Eye (tissue), 1 donor: ENCODE measurements at places on chromosomes 11 and 22.
A peak's percentile ranks its signal among the peaks of the same experiment; 100 is the strongest.

DNA sequence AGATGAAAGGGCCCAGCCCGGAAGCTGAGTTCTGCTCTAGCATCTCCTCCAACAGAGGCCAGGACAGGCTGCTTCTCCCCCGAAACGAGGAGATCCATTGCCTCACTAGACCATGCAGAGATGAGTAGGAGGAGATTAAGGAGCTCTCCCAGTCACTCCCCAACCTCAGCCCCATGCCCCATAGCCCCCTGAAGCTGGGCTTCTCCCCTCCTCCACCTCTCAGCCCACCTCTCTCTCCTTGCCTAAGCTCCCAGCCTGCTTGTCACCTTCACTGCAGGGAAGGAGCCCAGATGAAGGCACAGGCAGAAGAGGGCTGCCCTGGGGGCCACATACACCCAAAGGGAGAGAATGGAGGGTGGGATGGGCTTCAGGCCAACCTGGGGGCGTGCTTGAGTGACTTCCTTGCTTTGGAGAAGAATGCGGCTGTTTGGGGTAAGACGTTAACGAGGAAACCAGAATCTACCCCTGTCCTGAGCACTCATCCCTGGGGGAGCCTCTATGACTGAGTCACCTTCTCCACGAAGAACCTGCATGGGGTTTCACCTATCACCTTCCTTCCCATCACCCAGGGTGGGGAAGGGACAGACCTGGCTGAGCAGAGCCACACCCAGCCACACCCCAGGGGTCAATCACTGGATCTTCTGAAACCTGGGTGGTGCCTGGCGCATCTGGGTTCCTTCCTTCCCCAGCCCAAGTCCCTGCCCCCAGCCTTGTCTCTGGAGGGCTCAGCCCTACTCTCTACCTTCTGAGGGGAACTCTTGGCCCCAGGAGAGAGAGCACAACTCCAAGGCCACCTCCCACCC, 11.6 kb upstream of the GNAZ start:
- DNase-seq = no peak

- DNase-seq = peak; percentile 45
Measured at GRCh38 chr11:126930091-126930841, 70.3 kb downstream of the KIRREL3 start.

- DNase-seq = no peak
Measured at GRCh38 chr22:17268501-17269223, 49.4 kb upstream of the ADA2 start.

- DNase-seq = no peak
Measured at GRCh38 chr11:115263799-115264656, 240.2 kb downstream of the CADM1 start.

GRCh38 chr11:72543849-72544542, 109.7 kb upstream of the CLPB start:
- no peak for DNase-seq

DNA sequence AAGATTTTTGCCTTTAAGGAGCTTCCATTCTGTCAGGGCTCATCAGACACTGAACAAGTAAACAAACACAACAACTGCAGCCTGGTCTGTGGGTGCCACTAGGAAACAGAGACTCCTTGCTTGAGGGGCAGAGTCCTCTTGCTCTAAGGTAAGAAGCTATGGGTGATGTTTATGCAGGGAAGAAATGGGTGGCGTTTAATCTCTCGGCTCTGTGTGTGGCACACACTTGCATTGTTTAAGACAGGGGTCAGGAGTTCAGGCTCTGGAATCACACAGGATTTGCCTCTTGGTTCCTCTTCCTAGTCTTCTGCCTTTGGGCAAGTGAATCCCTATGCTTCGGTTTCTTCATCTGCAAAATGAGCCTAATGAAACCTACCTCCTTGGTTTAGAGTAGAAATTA, 90.3 kb downstream of the PRR5L start:
- DNase-seq = no peak

- no peak for DNase-seq
Measured at GRCh38 chr22:46522797-46523196, 14.6 kb downstream of the CELSR1 start.

DNA sequence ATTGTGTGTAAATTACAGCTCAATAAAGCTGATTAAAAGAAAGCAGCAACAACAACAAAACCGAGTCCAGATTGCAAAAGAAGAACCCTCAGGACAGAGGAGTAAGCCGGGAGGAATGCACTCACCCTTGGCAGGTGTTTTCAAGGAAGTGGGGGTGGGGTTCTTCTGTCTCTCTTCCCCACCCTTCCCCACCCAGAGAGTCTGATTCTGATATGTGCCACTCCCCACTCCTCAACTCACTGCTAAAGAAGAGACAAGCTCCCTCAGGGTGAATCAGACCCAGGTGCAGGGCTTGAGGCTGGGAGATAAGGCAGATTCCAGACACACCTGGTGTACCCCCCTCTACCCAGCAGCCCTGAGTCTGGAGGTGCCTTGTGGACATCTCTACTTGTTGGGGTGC, 38.4 kb upstream of the PHF21A start:
- peak; percentile 2 for DNase-seq

DNA sequence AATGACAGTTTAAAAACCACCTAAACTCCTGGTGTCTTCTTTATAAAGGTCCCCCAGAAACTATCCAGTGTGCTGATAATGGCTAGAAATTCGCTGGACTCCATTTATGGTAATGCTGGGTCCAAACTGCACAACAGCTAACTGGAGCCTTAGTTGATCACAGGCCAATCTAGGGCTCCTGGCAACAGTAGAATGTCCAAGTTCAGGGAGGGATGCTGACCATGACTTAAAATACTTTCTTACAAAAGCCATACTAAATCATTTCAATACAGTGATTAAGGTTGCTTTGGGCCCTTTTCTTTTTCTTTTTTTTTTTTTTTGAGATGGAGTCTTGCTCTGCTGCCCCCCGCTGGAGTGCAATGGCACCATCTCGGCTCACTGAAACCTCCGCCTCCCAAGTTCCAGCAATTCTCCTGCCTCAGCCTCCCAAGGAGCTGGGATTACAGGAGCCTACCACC, 14.5 kb upstream of the GAB2 start:
- no peak for DNase-seq

DNA sequence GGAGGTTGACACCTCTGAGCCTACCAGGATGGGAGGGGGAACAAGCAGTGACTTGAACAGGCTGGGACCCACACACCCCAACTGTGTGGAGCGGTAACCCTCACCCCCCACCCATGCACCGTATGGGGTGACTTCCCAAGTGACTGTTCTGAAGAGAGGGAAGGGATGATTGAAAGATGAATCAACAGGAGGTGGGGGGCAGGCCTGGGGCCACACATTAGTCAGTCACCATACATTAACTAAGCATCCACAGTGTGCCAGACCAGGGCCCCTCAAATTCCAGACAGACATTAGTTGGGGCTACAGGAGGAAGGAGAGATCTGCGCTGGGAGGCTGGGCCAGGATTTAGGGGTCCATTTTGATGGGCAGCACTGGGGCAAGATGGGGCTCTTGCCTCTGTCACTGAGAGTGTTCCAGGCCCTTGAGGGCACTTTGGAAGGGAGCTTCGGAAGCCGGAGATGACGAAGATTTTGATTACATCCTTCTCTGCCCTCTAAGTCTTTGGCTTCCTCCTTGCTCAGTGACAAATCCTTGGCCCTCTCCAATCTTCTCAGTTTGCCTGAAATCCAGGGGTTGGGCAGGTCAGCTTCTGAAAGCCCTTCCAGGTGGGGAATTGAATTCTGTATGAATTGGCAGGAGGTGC, 966 bp downstream of the SMTN start:
- DNase-seq = no peak

DNA sequence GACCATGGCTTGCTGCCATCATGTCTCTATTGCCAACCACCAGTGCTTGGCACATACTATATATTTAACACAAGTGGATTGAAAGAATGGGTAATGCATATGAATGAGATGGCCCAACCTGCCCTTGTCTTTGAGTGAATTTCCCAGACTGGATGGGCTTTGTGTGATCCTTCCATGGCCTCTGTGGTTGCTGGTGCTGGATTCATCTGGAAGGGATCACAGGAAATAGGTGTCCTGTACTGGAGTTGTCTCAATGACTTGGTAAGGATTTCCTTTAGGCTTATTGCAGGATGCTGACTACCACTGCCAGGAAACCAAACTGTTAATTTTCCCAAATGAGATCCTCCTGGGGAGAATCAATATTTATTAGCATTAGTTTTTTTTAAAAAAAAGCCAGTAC, 328.6 kb downstream of the TMEM135 start:
- no peak for DNase-seq

GRCh38 chr11:83054904-83055380, 16.8 kb downstream of the RAB30 start:
- DNase-seq = no peak

GRCh38 chr11:120108154-120108784, 29.6 kb downstream of the TRIM29 start:
- DNase-seq = peak; percentile 91

DNA sequence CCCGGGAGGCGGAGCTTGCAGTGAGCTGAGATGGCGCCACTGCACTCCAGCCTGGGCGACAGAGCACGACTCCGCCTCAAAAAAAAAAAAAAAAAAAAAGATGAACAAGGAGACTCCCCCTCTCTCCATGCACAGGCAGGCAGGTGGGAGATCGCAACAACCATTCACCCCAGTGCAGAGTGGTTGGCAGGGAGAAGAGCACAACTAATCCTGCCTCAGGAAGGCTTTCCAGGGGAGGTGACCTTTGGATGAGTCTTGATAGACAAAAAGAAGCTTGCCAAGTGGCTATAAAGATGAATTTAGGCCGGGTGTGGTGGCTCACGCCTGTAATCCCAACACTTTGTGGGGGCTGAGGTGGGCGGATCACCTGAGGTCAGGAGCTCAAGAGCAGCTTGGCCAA, 30.0 kb downstream of the FLRT1 start:
- no peak for DNase-seq

GRCh38 chr11:119522609-119523008, 99.6 kb upstream of the THY1 start:
- DNase-seq = no peak

GRCh38 chr11:113168354-113169342, 145.7 kb upstream of the TTC12 start:
- DNase-seq = peak; percentile 56

DNA sequence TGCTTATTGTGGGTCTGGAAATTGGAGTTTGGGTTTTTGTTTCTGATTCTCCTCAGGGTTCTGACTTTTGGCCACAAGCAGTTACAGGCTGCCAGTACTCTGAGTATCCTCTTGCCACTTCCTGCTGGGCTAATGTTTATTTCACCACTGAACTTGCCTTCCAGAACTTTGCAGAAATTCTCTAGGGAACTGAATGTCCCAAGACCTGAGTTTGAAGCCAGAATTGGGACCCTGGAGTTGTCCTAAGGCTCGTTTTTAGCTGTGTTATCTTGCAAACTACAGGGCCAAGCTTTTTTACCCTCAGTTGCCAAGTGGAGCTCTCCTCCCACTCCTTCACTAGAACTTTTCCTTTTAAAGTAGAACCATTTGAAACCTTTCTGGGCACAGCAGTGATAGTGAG, 89.9 kb downstream of the FAT3 start:
- no peak for DNase-seq

- DNase-seq = no peak
Measured at GRCh38 chr22:34501366-34501965, 564.5 kb upstream of the ISX start.

DNA sequence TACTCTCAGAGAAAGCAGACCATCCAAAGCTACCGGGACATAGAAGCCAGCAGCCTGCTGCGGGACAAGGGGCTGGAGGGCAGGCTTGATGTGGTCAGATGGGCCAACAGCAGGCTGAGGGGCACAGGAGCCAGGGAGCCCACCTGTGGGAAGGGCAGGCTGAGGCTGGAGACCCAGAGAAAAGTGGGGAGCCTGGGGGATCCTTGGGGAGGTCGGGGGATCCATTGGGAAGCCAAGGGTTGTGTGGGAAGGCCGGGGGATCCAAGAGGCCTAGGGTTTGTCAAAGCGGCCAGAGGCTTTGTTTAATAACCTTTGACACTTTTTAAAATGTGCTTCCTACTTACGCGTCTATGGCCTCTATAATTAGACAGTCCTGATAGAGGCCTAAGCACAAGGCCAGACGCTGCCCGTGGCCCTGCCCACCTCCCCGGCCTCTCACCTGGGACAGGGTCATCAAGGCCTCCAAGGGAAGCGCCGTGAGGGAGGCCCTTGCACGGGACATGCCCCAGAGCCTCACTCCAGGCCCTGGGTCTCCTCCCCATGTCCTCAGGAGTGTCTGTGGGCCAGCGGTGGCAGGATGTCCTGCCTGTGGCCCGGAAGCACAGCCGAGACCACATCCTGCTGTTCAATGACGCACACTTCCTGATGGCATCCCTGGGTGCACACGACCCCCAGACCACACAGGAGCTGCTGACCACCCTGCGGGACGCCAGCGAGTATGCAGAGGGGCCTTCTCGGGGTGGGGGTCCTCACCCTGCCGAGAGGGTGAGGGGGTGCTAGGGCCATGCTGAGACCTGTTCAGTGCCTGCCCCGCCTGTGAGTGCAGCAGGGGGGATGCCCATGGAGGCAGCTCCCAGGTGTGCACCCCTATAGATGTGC, 8.6 kb upstream of the GTSE1 start:
- no peak for DNase-seq

DNA sequence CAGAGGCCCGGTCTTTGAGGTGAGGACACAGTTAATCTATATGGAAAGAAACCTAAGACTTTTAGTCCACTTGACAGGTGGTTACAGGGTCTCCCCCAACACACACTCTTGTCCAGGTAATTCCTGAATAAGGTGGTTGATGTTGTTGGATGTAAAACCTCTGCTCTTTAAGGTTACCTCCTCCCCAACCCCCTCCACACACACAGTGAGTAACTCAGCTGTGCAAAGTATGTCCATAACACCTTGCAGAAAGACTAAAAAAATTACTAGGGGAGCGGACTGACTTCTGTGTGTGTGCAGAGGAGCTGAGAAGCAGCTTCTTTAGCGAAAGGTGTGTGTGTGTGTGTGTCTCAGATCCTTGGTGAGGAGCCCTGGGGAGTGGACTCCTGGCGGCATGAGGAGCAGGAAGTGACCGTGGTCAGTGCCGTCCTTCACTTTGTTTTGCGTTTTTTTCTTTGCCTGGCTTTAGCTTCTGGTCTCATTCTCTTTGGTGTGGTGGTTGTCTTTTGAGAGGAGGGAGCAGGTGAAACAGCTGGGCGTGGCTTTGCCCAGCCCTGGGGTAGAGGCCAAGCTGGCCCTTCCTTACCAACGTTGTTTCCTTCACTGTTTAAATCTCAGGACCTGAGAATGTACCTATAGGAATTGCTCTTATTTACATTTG, 1.7 kb downstream of the ZBED4 start:
- DNase-seq = peak; percentile 27

DNA sequence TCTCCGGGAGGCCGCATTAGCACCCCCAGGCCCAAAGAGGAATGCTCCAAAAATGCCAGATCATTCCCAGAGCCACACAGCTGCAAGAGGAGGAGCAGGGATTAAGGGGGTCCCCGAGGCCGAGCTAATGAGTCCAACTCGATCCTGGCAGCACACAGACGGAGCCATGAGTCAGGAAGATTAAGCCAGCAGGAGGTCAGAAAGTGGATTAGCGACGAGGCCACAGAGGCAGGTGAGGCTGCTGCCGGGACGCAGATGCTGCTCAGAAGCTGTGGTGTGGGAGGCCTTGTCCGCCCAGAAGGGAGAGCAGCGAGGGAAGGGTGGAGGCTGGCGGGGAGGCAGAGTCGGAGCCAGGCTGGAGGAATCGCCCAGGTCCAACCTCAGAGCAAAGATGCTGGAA, 120.5 kb downstream of the SHANK2 start:
- DNase-seq = peak; percentile 70
